ENCODE measurements at places on chromosomes 13 and 19.

DNA sequence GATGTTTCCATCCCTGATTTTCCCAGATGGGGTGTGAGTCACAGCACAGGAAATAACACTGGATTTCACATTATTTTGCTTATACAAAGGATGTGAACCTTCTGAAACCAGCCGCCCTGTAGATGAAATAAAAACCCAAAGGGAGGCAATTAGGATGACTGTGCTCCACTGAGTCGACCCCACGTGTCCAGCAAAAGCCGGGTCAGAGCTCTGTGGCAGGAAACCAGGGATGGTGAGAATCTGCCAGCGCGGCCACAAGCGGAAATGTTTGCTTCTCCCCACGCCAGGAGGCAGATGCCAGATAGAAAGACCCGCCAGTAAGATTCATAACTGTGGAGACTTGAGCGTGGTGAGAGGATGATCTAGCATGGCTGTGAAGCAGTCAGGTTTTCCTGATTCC lies 764.4 kb downstream of the LIG4 start:
- no peak for DNase-seq

DNA sequence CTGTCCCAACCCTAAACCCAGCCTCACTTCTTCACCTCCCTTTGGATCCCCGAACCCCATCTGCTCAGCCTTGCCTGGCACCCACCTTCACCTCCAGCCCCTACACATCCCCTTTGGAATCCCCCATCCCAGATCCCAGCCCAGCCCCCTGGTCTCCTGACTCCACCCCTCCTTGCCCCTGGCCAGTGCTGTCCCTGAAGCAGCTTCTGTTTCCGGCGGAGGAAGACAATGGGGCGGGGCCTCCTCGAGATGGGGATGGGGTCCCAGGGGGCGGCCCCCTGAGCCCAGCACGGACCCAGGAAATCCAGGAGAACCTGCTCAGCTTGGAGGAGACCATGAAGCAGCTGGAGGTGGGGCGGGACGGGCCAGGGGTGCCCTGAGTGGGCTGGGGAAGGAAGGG lies 22.0 kb downstream of the ERFL start:
- DNase-seq: no peak

DNA sequence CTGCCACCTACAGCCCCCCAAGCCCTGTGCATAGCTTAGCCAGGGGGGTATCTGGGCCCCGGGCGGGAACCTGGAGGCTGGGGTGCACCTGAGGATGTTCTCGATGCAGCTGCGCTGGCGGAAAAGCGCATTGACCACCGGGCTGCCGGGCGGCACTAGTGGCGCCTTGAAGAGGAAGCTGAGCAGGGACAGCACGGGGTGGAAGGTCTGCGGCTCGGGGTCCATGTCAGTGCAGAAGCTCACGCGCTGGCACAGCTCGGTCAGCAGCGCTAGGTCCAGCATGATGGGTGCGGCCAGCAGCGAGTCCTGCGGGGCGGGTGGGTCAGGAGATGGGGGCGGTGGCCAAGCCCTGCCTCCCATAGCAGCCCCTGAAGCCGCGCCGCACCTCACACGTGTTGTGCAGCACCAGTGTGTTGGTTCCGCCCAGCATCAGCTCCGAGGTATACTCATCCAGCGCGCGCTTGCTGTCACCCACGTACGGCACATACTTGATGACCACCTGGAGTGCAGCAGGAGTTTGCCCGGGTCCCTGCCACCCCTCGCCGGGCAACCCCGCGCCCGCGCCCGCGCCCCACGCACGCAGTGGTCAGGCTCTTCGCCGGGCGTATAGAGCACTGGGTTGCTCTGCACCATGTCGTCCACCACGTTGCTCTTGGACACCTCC lies 2.6 kb downstream of the ISYNA1 start:
- no peak for DNase-seq

DNA sequence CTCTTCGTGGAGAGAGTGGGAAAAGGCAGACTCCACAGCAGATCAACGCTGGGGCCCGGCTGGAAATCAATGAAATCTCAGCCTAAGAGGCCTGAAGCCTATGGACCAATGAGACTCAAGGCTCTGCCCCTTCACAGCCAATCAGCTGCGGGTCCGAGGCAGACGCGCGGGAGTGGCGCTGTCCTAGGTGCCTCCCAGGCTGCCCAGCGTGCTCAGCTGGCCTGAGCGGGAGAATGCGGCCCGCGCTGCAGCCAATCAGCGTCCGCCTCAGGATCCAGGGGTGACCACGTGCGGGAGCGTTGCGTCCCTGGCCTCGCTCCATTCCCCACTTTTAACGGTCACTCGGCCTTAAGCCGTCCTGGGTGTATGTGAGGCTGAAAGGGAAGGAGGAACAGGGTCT lies at the start of gene ZBTB32:
Gene ZBTB32, plus strand, starts transcription at position 341 of the 400 bp plus-strand sequence. CDS start 10,069 bp downstream, outside the sequence.
- no peak for DNase-seq

- DNase-seq: peak; percentile 3
These were observed 423 bp downstream of the LSM14A start for GRCh38 chr19:34172661-34173192.

- no peak for DNase-seq
These were observed 205.4 kb downstream of the PDS5B start for GRCh38 chr13:32791545-32792172.

GRCh38 chr13:52127378-52127777 lies 1.5 kb downstream of the NEK5 start:
- DNase-seq: no peak

All from stimulated activated CD8-positive, alpha-beta memory T cell treated with anti-CD3 and anti-CD28 coated beads, Interleukin-4, amount 100 ng/mL, for 1 hour (primary cell).